ENCODE measurements at places on chromosomes 7 and 10.

DNA sequence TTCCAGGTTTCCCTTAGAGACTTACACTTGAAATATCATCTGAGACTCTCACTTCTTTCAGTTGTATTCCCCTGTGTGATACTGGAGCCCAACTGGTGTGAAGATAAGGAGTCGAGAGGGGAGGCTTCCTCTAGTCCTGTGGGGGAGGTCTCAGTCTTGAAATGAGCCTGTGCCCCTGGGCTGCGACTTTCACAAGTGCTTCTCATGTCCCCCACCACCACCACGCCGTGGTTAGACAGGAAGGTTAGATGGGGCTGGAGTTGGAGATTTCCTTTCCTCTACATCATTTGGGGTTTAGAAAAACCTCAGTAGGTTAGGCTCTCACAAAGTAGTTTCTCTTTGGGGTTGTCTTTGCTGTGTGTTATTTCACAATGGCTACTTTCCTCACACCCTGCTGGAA is 25.6 kb upstream of the MKX start:
- DNase-seq: no peak

- peak; percentile 1 for DNase-seq
These were observed 648.5 kb upstream of the LRRN3 start for GRCh38 chr7:110442381-110442837.

DNA sequence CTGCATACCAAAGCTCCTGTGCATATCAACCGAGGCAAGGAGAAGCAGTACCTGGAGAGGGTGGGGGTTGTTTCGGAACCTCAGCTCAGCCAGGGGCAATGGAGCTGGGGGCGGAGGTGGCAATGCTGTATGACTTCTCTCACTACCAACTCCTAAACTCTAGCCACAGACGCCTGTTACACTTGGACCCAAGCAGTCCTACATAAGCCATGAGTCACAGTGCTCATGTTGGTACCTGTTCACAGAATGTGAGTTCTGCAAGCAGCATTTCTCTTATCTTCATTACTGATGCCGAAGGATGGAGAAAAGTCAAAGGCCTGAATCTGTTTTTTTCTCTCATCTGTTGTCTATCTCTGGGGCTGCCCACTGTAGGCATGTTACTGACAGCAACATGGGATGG is 3.2 kb upstream of the RAB18 start:
- DNase-seq: no peak

GRCh38 chr7:38796626-38797501 is 112.1 kb downstream of the VPS41 start:
- peak; percentile 44 for DNase-seq

GRCh38 chr7:119937745-119938144 is 335.2 kb upstream of the KCND2 start:
- DNase-seq: no peak

DNA sequence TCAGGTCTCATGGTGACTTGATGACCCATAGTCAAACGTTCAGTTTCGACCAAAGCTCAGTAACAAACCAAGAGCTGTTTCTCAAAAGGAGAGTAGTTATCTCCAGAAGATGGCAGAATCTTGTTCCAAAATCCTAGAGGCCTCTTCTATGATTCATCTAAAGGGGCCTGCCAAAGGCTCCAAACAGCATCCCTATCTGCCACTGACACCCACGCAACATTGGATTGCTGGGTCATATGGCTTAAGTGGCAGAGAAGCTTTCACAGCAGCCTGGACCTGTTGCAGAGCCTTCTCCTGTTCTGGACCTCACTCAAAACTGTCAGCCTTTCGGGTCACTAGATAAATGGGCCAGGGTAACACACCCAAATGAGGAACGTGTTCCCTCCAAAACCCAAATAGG is 54.0 kb upstream of the LRRC18 start:
- no peak for DNase-seq

DNA sequence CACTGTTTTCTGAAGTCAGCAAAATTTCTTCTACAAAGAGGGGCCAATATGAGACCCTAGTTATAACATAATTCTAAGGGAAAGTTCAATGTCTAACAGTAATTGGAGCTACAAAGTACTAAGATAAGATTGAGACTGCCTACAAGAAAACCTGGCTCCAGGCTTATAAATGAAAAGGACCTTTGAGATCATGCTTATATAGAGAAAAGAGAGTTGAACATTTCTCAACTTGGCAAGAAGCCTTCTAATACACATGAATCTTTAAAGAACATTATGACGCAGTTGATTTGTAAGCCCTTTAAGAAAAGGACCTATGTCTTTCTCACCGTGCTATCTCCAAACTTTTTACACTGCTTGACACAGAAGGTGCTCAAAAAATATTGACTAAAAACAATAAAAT is 87.9 kb downstream of the TPK1 start:
- no peak for DNase-seq

DNA sequence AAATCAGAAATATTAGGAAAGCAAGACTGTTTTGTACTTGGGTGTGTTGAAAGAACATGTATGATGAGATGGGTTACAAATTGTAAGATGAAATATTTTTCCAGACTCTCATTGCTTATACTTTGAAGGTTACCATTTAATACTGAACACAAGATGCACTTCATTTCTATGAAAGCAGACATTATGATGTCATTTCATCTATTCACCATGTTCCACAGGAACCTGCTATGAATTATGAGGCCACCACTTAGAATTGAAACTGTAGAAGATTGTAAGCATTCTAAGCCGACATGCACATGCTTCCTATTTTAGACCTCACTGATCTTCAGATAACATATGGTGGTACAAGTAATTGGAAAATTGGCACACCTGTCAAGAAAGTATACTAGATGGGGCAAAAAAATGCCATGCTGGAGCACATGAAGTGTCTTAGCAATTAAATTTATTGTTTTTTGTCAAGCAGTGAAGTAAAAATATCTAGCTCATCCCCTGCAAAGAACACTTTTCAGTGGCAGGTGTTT is 195.0 kb downstream of the PHF14 start:
- no peak for DNase-seq

GRCh38 chr7:111833466-111833865 is 271.2 kb upstream of the IMMP2L start:
- no peak for DNase-seq

- DNase-seq: no peak
These were observed 56.8 kb downstream of the BBS9 start for GRCh38 chr7:33186192-33186591.

DNA sequence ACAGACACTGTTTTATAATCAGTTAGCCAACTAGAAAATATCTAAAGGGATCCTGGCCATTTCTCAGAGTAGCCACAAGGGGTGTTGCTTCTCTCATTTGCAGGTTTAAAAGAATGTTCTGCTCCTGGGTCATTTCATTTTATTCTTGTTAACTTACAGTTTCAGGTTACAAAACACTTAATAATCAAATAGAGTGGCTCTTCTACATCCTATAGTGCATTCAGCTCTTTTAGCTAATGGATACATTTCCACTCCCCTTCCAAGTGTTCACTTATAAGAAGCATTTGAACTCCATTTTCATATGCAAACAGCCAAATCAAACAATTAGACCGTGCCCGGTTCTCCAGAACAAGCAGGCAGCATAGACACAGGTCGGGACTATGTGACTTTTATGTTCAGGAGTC is 117.5 kb downstream of the TRIL start:
- DNase-seq: peak; percentile 19

DNA sequence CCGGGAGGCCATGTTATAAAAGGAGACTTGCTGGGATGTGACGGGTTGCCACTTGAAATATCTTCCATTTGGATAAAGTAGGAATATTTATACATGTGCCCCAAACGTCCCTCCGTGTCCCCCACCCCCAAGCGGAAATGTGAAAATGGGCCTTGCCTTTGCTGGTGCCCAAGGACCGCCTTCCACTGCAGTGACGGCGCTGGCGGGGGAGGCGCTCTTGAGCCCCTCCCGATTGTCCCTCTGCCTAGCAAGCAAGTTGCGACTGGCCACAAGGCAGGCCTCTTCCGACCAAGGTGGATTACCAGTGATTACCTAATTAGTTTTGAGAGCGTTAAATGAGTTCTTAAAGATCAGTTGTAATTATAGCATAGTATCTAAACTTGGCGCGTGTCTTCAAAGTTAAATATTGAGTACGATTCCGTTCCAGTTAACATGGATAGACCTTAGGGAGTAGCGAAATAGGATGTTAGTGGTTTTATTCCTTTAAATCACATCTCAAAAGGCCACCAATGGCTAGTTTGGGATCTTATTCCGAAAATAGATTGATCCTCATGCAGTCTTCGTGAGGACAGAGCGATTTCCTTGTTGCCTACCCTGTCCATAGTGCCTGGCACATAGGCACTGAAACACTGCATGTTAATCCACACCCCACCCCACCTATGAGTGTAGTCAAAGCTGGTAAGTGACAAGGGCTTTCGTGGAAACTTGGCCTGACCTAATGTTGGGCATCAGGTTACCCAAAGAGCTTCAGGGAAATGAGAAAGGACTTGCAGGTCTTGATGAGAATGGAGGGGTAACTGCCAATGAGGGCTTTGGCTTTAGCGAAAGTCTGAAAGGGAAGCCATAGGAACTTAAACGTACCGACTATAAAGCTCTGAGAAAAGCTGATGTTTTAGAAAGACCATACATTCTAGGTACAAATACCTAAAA is 1.1 kb downstream of the PPIA start:
- peak; percentile 75 for DNase-seq

- DNase-seq: no peak
These were observed 142.3 kb upstream of the PCLO start for GRCh38 chr7:83305027-83305426.

DNA sequence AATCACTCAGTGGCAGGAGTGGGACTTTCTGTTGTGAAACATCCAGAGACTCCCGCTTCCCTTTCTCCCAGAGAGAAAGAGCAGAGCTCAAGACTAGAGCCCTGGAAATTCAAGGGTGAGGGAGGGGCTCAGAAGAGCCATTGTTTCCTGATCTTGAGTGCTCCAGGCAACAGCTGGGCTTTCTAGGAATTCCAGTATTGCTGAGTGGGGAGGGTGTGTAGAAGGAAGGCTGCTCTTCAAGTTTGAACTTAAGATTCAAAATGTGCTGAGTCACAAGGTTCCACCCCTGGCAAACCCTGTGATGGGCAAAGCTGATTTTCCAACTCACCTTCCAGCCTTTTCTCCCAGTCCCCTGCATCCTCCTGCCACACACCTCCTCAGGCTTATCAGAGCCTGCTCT is 42.3 kb upstream of the MSRB2 start:
- DNase-seq: no peak

DNA sequence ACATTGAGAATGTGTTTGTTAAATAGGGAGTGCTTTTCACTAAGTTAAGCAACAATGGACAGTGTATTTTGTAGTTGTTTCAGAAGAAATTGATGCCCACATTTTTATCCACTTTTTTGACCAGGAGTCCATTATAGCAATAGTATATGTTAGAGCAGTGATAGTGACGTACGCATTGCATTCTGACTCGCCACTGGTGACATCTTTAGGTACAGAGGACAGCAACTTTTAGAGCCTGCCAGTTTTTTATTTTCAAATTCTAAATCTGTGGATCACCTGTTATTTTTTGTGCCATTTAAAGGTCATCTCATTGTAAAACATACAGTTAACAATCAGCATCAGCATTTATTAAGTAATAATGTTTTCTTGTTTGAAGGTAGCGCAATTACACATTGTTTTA is 1.4 kb downstream of the UBE2D1 start:
- DNase-seq: no peak

DNA sequence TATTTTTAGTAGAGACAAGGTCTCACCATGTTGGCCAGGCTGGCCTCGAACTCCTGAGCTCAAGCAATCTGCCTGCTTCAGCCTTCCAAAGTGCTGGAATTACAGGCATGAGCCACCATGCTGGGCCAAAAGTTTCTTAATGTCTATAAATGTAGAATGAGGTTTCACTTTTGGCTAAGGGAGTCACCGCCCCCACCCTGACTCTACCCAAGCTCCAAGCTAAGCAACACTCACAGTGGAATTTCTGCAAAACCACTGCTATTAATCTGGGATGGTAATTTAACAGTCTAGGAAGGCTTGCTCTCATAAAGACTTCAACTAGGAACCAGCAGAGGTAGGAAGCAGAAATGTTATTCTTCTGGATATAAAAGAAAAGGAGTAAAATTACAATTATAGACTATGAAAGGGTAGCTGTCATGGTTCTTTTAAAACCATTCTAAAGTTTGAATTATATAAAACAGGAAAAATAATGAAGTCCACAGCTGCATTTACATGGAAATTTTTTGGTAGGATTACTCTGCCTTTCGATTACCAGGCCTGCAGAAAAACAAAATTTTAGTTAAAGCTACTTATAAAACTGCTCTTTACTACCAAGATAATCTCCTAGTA is 211.6 kb downstream of the SFMBT2 start:
- DNase-seq: no peak

DNA sequence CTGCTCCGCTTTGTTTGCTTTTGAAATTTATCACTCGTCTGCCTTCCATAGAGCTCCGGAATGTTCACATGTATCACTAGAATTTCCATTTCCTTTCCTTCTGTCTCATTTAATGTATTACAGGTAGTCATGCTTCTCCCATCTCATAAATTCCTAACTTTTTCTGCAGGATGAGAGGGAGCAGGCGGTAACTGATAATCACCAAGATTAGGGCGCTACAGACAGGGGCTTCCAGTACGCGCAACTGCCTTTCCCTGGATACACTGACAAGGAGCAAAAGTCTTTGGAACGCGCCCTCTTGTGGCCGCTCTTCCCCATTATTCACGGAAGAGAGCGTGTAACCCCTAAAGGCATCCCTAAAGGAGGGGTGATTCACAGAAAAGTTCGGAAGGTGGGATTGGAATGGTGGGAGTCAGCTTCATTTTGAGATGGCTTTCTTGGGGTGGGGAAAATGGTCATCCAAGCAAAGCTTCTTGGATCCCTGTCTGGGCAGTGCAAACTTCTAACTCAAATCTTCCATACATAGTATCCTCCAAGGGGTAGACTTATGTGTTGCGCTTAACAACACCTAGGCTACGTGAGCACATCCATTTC is 6.5 kb downstream of the INHBA start:
- DNase-seq: peak; percentile 72

- DNase-seq: no peak
These were observed 291.1 kb downstream of the GLRX3 start for GRCh38 chr10:130427216-130427722.

- DNase-seq: no peak
These were observed 450.1 kb upstream of the MKI67 start for GRCh38 chr10:128576336-128576735.

GRCh38 chr7:29518616-29519015 is 45.0 kb upstream of the PRR15 start:
- DNase-seq: no peak

DNA sequence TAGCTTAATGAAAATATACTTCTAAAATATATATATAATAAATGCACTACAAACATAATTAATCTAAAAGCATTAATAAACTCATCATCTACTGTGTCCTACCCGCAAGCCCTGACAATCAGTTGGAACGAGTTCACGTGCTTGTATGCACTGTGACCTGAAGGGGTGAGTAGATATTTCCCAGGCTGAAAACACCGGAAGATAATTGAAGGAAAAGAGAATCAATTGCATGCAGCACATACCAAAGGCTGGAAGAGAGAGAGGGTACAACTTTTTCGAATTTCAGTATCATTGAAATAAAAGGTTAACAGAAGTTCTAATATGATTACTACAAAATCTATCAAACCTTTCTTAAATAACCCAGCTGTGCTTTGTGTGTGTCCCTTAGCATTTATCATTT is 94.6 kb downstream of the SEMA3C start:
- DNase-seq: no peak

- no peak for DNase-seq
These were observed 2.6 kb downstream of the CPVL start for GRCh38 chr7:29143751-29144150.

All from HTR-8/SVneo (cell line).